Activated CD4-positive, alpha-beta T cell treated with anti-CD3 and anti-CD28 coated beads for 4 hours (primary cell): ENCODE measurements at places on chromosomes 5 and 9.

DNA sequence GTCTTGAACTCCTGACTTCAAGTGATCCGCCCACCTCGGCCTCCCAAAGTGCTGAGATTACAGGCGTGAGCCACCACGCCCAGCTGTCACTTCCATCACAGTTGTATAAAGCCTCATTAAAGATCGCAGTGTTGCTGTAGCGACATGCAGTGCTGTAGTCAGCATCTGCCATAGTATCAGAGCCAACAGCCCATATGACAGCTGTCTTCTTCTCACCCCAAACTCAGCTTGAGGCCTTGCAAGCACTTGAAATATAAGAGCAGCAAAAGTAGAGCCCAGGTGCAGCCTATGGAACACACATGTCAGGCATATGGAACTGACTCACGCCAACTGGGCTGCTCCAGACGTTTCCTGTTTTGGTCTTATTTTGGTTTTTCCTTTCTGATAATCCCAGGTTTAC is 167.8 kb downstream of the TRIO start:
- no peak for DNase-seq

- DNase-seq = peak; percentile 25
Measured at GRCh38 chr9:120919843-120920805, 6.5 kb downstream of the TRAF1 start.

- DNase-seq = no peak
Measured at GRCh38 chr9:95953986-95954385, 78.5 kb downstream of the ERCC6L2 start.

DNA sequence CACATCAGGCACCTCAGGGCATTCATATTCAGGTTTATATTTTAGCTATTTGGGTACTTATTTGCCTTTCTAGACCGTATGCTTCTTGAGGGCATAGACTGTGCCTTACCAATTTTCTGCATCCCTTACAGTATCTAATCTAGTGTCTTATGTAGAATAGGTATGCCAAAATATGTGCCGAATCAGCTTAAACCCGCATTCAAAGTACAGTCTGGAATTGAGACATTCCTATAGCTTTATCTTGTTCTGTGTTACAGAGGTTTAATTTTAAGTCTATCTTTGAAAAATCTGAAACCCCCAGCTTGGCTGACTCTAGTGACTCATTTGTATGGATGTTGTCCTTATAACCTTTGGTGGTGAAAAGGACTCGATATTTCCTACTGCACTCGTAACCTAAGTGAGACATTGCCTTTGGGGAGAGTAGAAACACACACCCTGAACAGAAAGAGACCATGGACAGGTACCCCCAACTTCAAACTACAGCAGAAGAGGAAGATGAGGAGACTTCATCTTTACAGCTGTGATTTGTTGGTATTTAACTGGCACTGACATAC is 27.0 kb upstream of the TMOD1 start:
- no peak for DNase-seq

DNA sequence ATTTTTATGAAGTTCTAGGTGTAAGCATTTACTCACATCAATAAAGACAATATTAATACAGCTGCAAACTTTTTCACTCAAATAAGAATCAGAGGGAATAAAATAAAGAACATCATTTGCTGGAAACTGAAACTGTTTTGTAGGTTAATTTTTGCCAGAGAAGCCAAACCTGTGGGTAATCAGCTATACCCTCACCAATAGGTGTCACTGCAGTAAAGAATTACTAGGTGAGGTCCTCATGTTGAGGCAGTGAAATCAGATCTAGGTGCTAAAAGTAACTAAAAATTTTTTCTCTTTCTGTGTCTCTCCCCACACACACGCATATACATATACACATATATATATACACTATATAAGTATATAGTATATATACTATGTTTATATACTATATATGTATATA is 1016.3 kb upstream of the SEMA6A start:
- DNase-seq = no peak

DNA sequence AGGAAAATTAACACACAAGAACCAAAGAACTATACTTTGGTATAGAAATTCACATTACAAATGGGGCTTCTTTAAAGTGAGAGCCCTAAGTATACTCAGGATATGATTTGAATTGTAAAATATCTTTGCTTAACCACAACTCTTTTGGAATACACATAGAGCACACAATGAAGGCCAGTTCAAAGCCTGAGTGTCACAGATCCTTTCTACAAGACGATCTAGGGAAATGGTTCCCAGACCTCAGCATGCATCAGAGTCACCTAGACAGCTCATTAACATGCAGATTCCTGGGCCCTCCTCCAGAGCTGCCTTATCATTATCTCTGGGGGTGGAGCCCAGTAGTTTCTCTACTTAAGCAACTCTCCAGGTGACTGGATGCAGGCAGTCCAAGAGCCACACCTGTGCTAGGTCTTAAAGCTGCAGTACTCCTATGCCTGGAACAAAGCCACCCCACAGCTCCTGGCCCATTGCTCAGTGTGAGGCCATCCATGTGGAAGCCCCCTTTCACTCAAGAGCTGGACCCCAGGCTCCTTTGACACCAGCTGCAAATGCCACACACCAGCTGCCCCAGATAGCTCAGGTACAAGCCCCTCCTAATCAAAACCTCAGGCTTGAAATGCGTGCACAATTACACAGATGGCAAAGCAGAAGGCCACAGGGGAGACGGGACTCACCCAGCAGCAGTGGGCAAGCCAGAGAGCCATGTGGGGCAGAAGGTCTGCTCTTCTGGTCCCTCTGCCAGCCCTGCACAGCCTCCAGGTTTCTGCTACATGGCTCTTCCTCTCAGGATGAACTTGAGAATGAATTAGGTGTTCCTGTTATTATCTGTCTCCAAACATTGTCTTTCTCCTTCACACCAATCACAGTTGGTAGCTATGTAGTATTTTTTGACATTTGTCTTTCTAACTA is 106.1 kb downstream of the SH3TC2 start:
- no peak for DNase-seq

DNA sequence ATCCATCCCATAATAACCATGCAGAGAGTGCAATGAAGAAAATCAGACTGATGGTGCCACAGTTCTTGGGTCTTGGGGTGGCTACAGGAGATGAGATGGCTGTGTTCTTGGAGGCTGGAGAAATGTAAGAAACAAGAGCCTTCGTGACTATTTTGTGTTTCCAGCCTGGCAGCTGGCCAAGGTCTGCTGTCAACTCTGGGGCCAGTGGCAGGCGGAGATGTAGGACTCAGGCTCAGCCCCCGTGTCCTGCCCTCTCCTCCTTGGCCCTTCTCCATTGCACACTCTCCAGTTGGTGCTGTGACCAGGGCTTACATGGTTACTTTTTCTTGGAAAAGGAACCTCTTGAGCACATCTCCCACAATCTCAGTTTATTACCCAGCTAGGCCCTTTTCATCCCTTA is 235.4 kb downstream of the DMRT2 start:
- DNase-seq = no peak

GRCh38 chr5:26864061-26864460 is 174.3 kb downstream of the CDH9 start:
- no peak for DNase-seq

DNA sequence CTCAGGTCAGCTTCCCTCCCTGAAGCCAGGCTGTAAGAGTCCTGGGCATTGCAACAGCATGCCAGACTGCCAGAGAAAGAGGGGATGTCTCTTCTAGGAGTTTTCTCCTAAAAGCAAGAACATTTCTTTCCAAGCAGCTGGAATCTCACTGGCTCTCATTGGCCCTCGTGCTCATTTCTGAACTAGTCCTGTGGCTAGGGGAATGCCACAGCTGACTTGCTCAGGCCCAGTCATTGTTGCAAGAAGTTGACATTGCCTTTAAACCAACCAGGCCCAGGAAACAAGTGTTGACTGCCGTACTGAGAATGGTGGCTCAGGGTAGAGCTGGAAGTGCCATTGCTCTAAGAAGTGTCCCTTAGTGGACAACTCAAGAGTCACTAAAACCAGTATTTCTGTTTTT is 15.0 kb upstream of the CEP120 start:
- DNase-seq = no peak

GRCh38 chr5:103089272-103089671 is 30.7 kb downstream of the GIN1 start:
- no peak for DNase-seq

DNA sequence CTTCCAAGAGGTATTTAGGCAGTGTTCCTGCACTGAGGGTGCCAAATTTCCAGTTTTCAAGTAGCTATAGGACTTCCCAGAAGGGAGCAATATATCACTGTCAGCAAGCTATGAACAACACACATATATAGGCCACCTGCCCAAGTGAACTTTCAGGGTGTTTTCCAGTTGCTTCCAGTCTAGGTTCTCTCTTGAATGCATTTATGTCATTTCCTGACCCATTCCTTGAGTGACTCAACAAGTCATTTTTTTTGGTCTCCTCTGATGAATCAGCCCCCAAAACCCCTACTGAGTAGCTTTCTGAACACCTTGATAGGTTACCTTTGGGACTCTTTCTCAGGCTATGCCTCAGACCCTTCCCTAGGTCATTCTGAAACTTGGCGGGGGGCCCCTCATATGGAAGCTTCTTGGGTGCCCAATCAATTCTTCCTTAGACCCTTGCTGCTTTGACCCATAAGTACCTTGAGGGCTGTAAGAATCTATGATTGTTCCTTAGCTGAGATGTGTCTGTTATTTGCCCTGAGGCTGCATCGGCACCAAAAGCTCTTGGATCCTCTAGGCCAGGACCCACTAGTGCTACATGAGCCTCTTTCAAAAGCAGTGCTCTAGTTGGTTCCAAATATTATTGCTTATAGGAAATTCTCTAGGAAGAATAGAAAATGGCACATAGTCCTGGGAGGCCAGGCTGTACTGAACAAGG is 12.4 kb downstream of the DNAJB5 start:
- DNase-seq = no peak

- DNase-seq = no peak
Measured at GRCh38 chr9:129939431-129939830, 103.6 kb downstream of the FNBP1 start.

DNA sequence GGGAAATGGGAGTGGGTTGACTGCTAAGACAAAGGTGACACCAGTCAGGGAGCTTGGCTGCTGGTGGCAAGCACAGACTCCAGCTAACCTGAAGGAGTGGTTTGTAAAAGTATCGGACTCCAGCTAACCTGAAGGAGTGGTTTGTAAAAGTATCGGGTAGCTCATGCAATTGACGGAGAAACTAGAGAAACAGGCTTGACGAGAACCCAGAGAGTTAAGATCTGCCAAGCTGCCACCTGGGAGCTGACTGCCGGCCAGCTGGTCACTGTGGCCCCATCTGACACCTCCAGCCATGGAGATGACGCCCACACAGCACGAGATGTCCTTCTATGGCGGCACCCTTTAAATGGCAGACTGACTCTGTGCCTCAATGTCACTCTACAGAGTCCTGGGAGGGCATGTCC is 28.3 kb upstream of the CRB2 start:
- DNase-seq = no peak

GRCh38 chr5:82183828-82184227 is 94.3 kb downstream of the RPS23 start:
- DNase-seq = no peak

- no peak for DNase-seq
Measured at GRCh38 chr9:113947941-113948340, 71.8 kb downstream of the ZNF618 start.

DNA sequence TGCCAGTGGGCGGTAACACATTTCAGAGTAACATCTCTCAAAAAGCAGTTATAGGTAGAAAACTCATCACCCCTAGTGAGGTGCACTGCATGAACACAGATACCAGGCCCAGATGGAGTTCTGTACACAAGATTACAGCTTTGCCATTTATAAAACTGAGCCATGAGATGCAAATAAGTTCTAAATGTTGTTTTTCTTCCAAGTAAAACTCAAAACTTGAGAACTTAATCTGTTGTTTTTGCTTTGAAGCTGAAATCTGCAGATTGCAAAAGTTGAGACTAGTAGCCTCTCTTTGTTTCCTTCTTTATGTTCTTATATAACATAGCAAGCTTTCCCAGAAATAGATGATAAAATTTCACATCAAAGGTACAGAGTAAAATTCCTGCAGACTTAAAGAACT is 434.1 kb downstream of the PLK2 start:
- DNase-seq = no peak

- DNase-seq = no peak
Measured at GRCh38 chr9:90419221-90419851, 223.3 kb downstream of the DIRAS2 start.

- DNase-seq = no peak
Measured at GRCh38 chr9:9286001-9286400, 1326.8 kb downstream of the PTPRD start.

- no peak for DNase-seq
Measured at GRCh38 chr5:1788828-1789227, 10.8 kb downstream of the MRPL36 start.

- DNase-seq = no peak
Measured at GRCh38 chr9:96160168-96160567, 141.8 kb downstream of the HSD17B3 start.

GRCh38 chr5:154038707-154039457 is at the start of the genes FAM114A2 and MFAP3:
Gene FAM114A2 (minus strand): TSS chr5:154038910. CDS start chr5:154034953, 3,957 bp downstream.
Gene MFAP3 (plus strand): TSS chr5:154038967. CDS start chr5:154049723, 10,756 bp downstream.
- peak; percentile 84 for DNase-seq

DNA sequence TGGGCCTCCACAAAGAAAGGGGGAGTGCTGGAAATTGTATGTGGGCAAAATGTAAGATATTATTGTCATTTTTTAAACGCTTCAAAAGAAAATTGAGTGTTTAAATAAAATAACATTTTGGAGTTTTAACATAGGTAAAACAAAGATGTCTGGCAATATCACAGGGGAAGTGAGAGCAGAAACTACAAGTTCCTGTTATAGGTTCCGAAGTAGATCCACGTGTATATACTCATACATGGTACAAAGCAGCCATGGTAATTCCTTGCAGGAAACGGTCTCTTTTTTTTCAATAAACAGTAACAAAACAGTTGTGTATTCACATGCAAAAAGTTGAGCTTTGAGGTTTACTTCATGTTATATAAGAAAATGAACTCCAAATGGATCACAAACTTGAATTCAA is 78.4 kb downstream of the MTRR start:
- DNase-seq = no peak

GRCh38 chr9:128917151-128917849 is 3.5 kb upstream of the PHYHD1 start:
- DNase-seq = no peak

- DNase-seq = no peak
Measured at GRCh38 chr5:55223812-55224240, 3.3 kb downstream of the MCIDAS start.

GRCh38 chr9:115164511-115164974 is 46.6 kb upstream of the TNC start:
- no peak for DNase-seq

- no peak for DNase-seq
Measured at GRCh38 chr9:92632641-92633040, 37.3 kb downstream of the IPPK start.
